D341Med (cell line): ENCODE measurements at places on chromosomes 16 and 17.

- DNase-seq = no peak
Observed at GRCh38 chr17:8577868-8578267, 52.7 kb downstream of the MYH10 start.

- no peak for DNase-seq
Observed at GRCh38 chr16:23388786-23389185, 64.2 kb downstream of the COG7 start.

DNA sequence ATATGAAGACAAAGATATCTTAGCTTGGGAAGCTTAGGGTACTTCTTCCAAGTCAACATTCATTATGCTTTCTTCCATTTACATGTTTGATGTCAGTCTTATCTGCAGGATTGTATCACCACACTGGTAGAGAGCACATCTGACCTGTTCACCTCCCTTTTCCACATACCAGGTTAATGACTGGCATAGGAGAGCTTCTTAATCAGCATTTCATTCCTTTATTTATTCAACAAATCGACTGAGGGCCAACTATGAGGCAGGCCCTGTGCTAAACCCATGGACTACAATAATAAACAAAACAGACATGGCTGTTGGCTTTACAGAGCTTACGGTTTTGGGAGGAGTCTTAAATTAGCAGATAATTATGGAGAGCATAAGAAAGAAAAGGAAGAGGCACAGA is 378.1 kb upstream of the CDH11 start:
- no peak for DNase-seq

- DNase-seq = no peak
Observed at GRCh38 chr17:79836510-79836971, 2.7 kb downstream of the CBX4 start.

- no peak for DNase-seq
Observed at GRCh38 chr16:60452646-60453045, 1583.6 kb downstream of the CDH8 start.

DNA sequence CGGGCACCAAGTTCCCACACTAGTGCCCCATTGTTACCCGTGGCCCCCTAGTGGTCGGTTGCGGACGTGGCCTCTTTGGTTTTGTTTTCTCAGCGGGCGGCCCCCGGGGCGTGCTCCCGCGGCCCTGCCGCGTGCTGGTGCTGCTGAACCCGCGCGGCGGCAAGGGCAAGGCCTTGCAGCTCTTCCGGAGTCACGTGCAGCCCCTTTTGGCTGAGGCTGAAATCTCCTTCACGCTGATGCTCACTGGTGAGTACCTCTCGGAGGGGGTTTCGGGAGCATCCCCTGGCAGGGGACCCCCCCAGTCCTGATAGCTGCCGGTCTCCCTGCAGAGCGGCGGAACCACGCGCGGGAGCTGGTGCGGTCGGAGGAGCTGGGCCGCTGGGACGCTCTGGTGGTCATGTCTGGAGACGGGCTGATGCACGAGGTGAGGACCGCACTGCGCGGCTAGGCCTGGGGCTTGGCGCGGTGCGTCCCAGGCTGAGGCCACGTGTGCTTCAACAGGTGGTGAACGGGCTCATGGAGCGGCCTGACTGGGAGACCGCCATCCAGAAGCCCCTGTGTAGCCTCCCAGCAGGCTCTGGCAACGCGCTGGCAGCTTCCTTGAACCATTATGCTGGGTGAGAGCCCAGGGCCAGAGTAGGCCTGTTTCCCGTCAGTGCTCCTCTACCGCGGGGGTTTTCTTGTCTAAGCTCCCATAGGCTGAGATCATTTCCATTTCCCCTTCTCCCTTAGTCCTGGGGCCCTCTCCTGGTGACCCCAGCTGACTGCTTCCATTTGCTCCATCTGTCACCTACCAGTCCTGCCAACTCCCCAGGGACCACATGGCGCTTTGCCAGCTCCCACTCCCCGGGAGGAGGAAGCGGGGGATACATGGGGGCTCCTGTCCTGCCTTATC is 1.7 kb downstream of the SPHK1 start:
- peak; percentile 96 for DNase-seq

GRCh38 chr17:66441101-66441661 is 138.8 kb downstream of the PRKCA start:
- DNase-seq = no peak

DNA sequence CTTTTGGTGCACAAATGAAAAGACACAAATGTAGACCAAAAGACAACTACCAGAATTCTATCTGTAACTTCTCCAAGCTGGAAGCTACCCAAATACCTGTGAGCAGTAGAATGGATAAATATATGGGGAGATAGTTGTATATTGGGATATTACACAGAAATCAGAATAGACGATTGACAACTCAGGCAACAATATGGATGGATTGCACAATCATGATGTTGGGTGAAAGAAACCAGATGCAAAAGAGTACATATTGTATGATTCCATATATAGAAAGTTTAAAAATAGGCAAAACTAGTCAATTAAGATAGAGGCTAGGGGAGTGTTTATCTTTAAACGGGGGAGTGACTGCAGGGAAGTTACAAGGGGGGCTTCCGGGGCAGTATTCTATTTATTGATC is 77.5 kb upstream of the NKD1 start:
- DNase-seq = no peak

DNA sequence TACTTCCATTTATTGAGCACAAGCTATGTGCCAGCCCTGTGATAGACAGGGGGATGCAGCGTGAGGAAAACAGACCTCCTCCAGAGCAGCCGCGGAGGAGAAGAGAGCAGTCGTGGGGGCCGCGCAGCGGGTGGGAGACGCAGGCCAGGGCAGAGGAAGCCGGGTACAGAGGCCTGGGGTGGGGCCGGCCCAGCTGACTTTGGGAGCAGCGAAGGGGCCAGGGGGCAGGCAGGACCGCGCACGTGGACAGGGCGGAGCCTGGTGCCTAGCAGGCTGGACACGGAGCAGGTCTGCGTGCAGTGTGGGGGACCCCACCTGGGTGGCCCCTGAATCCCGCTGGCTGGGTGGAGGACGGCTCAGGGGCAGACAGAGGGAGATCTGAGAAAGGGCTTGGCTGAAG is 46.2 kb downstream of the ZFPM1 start:
- no peak for DNase-seq

GRCh38 chr16:50523710-50524109 is 24.5 kb upstream of the NKD1 start:
- DNase-seq = no peak

DNA sequence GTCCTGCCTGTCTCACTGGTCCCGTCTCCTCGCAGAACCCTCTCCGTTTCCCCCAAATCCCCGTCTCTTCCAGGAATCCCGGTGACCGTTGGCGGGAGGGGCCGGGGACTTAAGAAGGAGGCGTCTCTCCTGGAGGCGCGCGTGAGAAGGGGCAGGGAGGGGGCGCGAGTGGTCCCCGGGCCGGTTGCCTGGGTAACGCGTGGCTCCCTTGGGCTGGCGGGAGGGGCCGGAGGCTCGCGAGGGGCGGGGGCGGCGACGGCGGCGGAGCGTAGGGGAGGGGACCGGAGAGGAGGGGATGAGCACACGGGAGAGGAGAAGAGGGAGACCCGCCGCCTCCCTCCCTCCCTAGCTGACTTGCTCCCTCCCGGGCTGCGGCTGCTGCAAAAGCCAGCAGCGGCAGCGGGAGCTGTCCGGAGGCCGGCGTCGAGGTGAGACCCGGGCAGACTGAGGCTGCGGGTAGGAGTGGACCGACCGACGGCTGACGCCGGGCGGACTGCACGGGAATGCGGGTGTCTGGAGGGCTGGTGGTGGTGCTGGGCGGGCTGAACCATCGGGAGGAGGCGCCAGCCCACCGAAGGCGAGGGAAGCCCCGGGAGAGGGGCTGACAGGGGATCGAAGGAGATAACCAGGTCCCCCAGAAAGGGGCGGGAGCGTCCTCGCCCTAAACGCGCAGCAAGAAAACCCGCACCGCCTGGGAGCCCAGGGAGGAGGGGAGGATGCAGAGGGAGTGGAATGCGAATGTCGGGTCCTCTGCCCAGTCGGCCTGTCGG is at the start of gene PRRT2:
TSS of gene PRRT2 (plus strand) at position 298 of the 770 bp plus-strand sequence. CDS start 862 bp downstream, outside the sequence.
- peak; percentile 78 for DNase-seq
